ENCODE measurements at places on chromosomes 2 and 18.

DNA sequence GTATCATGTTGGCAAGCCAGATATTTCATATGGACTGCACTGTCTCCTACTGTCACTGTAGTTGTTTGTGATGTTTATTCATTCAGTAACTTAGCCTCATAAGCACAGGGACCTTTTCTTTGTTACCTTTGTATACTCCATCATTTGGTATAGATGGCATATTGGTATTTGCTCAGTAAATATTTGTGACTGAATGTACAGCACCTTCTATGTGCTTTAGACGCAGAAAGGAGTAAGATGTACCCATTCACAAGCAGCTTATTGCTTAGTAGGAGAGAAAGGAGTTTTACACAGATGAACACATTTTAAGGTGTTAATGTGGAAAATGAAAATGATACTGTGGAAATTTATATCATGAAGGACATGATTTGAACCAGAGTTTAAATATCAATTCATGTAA, 12.0 kb downstream of the EPC2 start:
- no peak for DNase-seq

- DNase-seq: no peak
These were observed 56.2 kb upstream of the TMEFF2 start for GRCh38 chr2:192250961-192251360.

- no peak for DNase-seq
These were observed 23.7 kb downstream of the CRACDL start for GRCh38 chr2:98912221-98912851.

GRCh38 chr2:26674002-26674751, 18.3 kb upstream of the KCNK3 start:
- no peak for DNase-seq

- DNase-seq: no peak
These were observed 95.3 kb upstream of the ID2 start for GRCh38 chr2:8586457-8587051.

DNA sequence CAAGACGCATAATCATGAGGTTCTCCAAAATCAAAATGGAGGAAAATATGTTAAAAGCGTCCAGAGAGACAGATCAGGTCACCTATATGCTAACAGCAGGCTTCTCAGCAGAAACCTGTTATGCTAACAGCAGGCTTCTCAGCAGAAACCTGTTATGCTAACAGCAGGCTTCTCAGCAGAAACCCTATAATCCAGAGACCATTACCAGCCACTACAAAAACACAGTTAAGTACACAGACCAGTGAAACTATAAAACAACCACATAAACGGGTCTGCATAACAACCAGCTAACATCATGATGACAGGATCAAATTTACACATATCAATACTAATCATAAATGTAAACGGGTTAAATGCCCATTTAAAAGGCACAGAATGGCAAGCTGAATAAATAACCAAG, 1548.4 kb upstream of the TMEFF2 start:
- DNase-seq: no peak

DNA sequence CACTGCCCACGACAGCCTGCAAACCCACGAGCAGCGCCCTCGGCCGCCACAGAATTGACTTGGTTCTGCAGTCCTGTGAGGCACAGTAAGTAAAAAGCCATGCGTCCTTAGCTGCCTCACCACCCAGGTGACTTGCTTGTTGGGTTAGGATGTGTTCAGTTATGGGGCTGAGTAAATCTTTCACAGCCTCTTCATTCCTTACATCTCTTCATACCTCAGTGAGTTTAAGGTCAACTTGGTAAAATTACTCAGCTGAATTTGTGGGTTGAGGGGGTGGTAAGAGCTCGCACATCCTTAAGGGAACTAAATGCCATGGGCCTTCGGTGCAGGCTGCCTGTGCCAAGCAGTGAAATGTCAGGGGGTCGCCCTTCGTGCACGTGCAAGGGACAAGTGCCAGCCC, 165.2 kb upstream of the ALKAL2 start:
- DNase-seq: no peak
